ENCODE measurements at places on chromosomes 2 and 18.

- DNase-seq, result no peak
Observed at GRCh38 chr2:219946529-219946928, 319.1 kb downstream of the SLC4A3 start.

DNA sequence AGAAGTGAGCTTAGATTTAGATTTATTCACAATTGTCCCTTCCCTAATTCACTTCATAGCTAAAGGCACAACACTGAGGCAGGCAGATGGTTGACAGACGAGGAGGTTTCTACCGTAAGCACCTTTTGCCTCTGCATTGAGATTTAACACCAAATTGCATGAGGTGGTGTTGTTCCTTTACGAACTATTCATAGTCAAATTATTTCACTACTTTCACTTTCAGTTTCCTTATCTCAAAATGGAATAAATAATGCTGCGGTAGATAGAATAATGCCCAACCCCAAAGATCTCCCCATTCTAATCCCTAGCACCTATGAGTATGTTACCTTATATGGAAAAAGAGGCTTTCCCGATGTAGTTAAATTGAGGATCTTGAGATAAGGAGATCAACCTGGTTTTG, 58.9 kb upstream of the LINC00305 start:
- DNase-seq, result no peak

GRCh38 chr2:42980764-42981416, 188.5 kb upstream of the HAAO start:
- no peak for DNase-seq

DNA sequence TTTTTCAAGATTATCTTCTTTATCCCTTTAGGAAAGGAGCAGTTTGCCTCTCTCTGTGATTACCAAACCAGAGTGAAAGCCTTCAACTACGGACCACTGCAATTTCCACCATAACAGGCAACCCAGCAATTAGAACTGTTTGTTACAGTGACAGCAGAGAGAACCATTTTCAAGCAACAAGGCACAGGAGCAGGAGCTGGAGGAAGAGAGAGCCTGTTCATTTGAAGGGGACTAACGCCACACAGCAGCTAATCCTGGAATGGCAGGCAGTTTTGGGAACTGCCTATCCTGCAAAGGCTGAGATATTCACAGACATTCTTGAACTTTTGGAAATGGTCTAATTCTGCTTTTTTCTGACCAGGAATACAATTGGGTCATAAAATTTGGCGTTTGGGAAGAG, 1541.9 kb upstream of the PIK3C3 start:
- DNase-seq, result no peak

DNA sequence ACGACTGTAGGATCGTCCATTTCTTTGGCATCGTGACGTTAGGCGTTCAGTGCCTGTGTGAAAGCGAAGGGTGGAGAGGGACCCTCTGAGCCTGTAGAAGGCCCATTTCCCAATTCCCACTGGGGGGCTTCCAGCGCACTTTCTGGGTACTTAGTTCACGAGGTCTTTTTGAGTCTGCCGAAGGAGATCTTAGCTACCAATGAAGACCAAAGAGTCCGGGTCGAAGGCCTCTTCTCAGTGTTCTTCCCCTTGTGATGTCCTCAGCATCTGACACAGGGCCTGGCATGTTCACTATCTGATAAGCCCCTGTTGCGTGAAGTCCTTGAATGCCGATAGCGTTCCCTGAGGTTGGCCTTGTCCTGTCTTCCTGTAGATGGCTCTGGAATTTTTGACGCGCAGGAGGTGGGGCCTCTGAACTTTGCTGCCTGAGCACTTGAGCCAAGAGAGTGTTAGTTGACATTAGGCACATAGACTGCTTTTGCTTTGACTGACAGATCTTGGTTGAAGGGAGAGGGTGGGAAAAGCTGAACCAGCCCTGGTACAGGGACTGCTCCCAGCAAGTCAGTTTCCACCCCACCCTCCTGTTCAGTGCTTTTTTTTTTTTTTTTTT, 52.8 kb downstream of the LDLRAD4 start:
- no peak for DNase-seq

- no peak for DNase-seq
Observed at GRCh38 chr18:46820863-46821262, 64.0 kb upstream of the ST8SIA5 start.

GRCh38 chr2:46167406-46167805, 129.8 kb upstream of the EPAS1 start:
- DNase-seq, result no peak

DNA sequence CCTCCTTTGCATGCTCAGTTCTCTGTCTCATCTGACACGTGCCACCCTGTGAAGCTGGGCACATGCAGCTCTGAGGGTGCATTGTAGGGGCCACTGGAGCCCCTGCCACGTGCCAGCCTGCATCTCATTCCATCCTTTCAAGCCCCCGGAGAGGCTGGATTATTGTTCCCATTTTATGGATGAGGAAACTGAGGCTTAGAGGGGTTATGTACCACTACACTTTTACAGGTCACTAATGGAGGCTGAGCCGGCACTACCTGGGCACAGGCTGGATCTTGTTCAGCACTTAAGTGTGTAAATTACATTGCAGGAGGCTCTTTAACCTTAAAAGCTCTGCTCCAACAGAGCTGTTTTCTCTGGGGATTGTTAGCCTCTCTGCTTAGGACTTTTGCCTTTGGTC, 47.5 kb downstream of the KCNIP3 start:
- DNase-seq, result no peak

DNA sequence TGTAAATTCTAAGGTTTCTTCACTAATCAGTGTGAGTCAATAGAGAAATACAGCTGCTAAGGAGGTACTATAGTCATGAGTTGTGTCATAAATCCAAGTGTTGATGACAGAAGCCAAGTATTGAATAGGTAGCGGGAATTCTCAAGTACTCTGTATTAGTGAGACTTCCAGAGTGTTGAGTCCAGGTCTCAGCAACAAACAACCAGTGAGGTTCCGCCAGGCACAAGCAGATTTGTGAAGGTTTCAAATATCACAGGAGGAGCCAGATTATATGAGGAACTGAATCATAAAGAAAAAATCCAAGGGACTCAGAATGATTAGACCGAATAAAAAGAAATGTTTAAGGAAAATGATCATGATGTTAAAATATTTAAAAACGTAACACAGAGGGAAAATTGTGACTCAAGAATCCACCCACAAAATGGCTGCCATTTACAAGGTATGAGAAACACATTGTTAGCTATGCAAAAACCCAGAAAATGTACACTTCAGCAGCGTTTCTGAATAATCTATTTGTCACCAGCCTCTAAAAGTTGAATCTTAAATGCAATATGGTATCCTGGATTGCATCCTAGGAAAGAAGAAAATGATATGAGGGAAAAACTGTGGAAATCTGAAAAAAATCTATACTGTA, 27.3 kb upstream of the EVA1A start:
- no peak for DNase-seq

- no peak for DNase-seq
Observed at GRCh38 chr2:201933792-201934237, 99.8 kb upstream of the FZD7 start.

- DNase-seq, result no peak
Observed at GRCh38 chr2:207469451-207469850, 60.3 kb upstream of the CREB1 start.

- DNase-seq, result no peak
Observed at GRCh38 chr2:186308347-186308746, 177.7 kb upstream of the ZC3H15 start.

DNA sequence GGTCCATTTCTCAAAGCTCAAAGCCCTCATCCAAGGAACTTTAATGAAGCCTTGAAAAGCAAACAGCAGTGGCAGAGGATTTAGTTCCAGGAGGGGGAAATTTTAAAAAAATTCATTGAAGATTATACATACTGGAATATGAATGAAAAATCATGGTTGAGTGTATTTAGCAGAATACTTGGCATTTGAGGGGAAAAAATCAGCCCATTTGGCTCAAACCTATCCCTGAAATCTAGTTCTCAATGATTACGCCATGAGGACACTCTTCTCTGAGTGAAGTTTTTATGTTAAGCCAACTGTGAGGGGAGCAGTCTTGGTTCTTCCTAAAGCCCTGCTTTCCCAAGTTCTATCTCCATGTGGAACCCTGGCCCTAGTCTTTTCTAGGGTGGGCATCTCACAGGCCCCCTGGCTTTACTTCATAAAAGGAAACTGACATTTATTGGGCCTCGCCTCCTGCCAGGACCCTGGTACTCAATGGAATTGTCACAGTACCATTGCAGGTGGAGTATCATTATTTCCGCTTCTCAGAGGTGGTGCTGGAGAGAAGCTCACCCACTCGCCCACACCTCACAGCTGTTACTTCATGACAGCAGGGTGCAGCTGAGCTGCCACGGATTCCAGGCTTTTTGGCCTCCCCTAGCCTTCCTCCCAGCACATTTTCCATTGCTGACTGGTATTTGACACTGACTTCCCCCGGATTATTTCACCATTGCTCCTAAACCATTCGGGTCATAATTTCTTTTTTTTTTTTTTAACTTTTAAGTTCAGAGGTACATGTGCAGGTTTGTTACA, 56.8 kb downstream of the NXPH2 start:
- DNase-seq, result no peak

DNA sequence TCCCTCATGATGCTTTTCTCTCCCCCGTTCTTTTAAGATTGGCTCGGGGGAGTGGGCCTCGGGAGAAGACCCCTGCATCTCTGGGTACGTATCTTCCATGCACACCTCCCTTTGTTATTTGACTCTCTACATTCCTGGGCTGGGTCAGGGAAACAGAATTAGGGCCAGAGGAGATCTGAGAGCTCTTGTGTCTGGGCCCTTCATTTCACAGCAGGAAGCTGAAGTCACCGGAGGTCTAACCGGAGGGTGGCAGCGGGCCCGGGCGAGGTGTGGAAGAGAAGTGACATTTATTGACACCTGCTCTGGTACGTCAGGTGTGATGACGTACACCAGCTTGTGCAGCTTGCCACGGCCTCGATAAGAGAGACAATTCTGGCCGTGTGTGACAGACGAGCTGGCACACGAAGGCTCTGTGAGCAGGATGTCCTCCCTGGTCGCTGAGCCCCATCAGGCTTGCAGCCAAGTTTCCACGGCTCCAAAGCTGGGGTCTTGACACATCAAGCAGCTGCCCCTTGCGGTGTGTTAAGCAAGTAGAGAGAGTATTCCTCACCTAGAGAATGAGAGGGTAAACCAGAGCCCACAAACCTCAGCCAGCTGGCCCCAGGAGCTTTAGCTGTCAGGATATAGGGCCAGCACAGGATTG, 30.4 kb downstream of the TOGARAM2 start:
- DNase-seq, result peak; percentile 72

DNA sequence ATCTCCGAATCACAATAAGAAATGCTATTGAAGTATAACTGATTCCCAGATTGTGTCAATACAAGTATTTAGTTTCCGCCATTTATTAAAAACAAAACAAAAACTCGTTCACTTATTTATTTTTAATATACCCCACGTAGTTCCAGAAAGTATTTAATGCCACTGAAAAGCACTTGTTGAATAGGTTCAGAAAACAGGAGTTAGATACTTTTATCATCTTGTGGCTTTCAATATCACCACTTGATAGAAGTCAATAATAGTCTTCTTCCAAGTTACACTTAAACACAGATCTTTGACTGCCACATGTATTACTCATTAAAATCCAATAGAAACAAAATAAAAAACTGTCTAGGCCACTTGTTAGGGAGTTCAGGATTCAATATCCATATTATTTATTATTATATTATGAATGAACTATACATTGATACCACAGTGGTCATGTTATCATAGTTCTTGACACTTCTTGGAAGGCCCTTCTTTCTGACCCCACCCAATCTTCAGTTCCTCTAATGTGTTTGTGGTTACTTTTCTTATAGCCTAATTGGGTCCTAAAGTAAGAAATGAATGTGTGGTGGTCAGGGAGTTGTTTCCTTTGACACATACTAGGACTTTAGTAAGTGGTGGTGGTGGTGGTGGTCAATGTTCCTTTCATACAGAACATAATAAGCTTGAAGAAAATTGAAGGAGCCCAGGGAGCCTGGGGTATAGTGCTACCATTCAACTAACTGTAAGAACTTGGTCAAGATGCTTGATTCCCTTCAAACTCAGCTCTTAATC, 221.3 kb upstream of the ITGA4 start:
- no peak for DNase-seq

- DNase-seq, result no peak
Observed at GRCh38 chr2:20093263-20094141, 42.1 kb upstream of the LAPTM4A start.

GRCh38 chr2:225367482-225367881, 32.0 kb upstream of the NYAP2 start:
- DNase-seq, result no peak

- no peak for DNase-seq
Observed at GRCh38 chr2:104849618-104850141, 4.2 kb upstream of the POU3F3 start.

GRCh38 chr2:101628030-101628392, 69.5 kb upstream of the MAP4K4 start:
- no peak for DNase-seq

DNA sequence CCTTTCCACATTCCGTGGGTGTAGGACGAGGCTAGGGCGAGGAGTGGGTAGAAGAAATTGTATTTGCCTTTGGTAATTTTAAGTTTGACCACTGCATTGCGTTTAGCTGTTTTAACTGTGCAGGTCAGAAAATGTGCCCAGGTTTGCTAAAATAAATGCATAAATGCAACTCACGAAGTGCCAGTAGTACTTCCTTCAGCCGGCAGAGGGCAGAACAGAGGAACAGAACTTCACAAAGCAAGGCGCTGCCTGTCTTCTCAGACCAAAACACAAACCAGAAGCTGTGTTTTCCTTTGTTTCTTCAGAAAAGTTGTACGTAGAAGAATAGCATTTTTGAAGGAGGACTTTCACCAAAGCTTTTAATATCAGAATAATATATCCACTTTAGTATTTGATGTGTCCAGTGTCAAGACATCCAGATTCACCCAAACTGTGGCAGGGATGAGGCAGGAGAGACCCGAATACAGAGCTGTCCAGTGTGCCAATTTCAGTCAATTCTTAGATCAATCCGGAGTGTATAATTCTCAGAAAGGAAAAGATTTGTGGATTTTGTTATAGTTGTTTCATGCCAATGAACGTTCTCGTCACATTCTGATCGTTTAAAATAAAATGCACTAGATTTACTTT, 348.6 kb downstream of the DLGAP1 start:
- DNase-seq, result peak; percentile 50

DNA sequence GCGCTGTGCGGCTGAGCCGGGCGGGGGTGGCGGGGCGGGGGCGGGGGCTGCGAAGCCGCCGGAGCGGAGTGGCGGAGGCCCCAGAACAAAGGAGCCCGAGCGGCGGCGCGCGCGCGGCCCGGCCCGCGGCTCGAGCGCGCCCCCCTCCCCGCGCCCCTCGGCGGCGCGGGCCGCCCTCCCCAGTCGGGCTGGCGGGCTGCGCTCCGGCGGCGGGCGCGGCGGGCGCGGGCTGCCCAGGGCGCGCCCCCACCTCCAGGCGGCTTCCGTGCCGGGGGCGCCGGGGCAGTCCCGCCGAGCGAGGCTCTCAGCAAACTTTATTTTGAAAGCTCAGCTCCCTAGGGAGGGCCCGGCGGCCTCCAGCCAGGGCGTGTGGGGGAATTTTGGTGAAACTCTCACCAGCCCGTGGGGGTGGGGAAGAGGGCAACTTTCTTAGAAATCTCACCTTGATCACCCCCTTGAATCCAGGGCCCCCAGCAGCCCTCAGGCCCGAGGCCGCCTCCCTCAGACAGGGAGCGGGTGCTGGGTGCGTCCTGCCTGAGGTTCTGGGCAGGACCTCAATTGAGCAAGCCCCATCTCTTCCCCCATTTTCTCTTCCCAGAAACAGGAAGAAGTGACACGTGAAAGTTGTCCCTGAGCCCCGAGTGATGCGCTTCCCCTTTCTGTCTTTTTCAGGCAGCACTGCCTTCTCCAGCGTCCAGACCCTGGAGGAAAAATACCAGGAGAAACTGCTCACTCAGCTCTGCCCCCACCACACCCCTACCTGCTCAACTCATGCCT, 786 bp downstream of the TET3 start:
- DNase-seq, result peak; percentile 34

- no peak for DNase-seq
Observed at GRCh38 chr18:26803643-26804042, 61.9 kb downstream of the AQP4 start.

GRCh38 chr18:59994357-59994756, 94.6 kb downstream of the PMAIP1 start:
- DNase-seq, result no peak

All from CD4-positive, alpha-beta T cell (primary cell).